ENCODE measurements at places on chromosomes 12 and 14.

- DNase-seq, result peak; percentile 11
Measured at GRCh38 chr12:68375756-68376695, 43.9 kb upstream of the MDM1 start.

- peak; percentile 22 for DNase-seq
Measured at GRCh38 chr12:109563291-109564284, 9.7 kb downstream of the MMAB start.

DNA sequence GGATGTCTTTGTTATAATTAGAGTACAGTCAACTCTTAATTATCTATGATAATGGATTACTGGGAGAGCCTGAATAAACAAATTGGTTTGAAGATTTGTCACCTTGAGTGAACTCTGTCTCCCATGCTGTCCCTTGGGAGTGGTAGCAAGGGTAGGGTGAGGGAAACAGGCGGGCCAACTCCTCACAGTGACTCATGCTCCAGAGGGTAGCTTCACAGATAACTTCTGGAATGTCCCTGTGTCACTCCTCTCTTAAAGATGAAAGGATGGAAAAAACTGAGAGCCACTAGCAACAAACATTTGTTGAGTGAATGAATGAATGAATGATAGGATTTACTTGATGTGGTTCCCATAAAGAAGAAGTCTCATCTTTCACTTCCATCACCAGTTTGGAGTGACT lies 53.5 kb downstream of the RASSF9 start:
- no peak for DNase-seq

DNA sequence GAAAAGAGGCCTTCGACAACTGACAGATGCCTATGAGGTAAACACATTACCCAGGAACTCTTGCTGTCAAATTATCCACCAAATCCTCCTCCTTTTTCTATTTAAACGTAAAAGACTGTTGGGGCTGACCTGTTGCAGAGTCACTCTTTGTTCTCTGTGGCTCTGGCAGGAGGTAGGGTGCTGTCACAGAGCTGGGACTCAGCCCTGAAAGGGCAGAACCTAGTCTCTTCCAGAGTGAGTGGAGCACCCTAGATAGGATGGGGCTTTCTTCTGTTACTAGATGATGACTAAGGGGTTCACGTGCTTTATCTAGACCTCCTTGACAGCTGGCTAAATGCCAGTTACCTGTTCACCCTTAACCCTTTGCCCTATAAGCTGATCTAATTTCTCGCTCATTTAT lies 25.7 kb downstream of the FNTB start:
- no peak for DNase-seq

- DNase-seq, result no peak
Measured at GRCh38 chr14:104091061-104091926, 5.8 kb downstream of the ASPG start.
